ENCODE measurements at places on chromosomes 6 and 20.

GRCh38 chr6:168609026-168609685 lies 168.2 kb downstream of the SMOC2 start:
- no peak for DNase-seq

DNA sequence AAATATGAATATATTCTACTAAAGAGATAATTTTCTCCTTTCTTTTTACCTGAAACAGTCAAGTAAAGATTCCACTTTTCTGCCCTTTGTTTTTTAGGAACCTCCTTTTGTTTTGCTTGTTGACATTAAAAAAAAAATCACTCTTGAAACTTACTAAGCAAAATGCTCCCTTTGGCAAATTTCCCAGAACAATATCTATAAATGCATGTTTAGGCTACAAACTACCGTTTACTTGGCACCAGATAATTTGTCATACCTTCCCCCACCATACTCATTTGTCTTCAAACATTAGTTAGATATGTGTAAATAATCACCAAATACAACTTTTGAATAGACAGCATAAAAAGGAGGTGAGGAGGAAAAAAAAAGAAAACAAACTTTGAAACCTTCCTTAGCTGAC lies 604.7 kb downstream of the RFPL4B start:
- DNase-seq, result no peak

DNA sequence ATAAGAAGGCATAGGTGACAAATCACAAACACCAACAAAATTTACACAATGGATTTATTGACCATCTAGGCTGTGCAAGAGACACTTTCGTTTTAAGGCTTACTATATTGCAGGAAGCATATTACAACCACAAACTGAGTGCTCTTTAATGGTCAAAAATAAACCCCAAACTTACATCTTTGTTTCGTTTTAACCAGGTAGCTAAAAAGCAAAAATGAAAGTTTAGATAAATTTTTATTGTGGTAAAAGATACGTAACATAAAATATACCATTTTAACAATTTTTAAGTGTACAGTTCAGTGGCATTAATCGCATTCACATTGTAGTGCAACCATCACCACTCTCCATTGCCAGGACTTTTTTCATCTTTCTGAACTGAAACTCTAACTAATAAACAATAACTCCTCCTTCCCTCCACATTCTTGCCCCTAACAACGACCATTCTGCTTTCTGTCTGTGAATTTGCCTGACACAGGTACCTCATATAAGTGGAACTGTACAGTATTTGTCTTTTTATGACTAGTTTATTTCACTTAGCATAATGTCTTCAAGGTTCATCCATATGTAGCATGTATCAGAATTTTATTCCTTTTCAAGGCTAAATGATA lies 32.3 kb upstream of the DUSP22 start:
- no peak for DNase-seq

DNA sequence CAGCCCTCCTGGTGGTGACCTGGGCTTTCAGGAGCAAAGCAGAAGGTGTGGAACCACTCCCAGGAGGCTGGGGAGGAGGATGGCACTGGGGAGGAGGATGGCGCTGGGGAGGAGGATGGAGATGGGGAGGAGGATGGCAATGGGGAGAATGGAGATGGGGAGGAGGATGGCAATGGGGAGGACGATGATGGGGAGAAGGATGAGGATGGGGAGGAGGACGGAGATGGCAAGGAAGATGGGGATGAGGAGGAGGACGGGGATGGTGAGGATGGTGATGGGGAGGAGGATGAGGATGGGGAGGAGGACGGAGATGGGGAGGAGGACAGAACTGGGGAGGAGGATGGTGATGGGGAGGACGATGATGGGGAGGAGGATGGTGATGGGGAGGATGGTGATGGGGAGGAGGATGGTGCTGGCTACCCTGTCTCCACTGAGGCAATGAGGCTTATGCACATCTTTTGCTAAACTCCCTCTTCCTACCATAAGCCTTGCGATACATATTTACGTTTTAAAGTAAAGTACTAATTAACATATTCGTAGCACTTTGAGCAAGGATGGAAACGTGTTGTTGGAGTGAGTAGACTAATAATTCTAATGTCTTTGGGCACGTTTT lies 7.4 kb downstream of the SMOC2 start:
- DNase-seq, result no peak

DNA sequence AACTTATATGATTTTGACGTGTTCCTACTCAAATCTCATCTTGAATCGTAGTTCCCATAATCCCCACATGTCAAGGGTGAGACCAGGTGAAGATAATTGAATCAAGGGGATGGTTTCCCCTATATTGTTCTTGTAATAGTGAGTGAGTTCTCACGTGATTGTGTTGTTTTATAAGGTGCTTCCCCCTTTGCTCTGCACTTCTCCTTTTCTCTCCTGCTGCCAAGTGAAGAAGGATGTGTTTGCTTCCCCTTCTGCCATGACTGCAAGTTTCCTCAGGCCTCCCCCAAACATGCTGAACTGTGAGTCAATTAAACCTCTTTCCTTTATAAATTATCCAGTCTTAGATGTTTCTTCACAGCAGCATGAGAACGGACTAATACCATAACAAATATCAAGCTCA lies 83.2 kb downstream of the MANEA start:
- DNase-seq, result no peak

DNA sequence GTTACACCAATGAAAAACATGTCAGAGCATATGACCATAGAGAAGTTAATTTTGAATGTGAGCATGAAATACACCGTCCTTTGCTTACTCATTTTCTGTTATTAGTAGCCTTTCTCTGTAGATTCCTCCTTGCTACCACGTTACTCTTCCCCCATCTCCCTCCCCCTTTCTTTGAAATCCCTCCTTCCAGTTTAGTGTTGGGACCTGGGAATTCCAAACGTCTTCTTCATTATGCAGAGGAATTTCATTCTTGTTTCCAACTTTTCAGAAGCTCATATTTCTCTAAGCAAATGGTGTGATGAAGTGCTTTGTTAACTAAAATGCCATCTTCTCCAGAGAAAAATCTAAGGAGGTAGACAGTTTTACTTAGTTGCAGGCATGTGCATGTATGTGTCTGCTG lies 122.4 kb downstream of the MCHR2 start:
- no peak for DNase-seq
